Ascending aorta (tissue), 2 donors: ENCODE measurements at places on chromosomes 7 and 10. TPM values are rescaled to one million over a fixed set of nuclear protein-coding genes. Genes with fewer than 3 reads are reported as not detected.

DNA sequence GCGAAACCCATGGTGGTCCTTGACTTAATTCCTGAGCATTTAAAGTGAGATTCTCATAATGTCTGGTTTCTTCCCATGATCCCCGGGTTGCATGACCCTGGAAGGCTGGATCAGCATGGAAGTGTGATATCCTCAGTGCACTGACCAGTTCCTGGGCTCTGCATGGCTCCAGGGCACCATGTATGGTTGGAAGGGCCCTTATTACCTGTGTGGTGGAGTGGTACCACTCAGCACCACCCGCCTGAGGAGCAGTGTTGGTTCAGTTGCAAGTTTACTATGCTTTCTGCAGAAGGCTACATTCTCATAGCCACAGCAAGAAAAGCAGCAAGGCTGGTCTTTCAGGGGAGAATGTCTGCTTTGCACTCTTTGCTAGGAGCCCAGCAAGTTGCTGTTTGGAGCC is 325.7 kb upstream of the MKI67 start:
- H3K27me3 ChIP-seq, result no peaks in the 10 kb centered on the region
- no peak overlapping the region for H3K4me3 ChIP-seq
- no peaks in the 10 kb centered on the region for H3K4me1 ChIP-seq
- H3K27ac ChIP-seq, result no peak overlapping the region

Gene SFTPA1
- not detected for total RNA-seq

Gene ADCY1
- total RNA-seq, result 3.6 TPM

DNA sequence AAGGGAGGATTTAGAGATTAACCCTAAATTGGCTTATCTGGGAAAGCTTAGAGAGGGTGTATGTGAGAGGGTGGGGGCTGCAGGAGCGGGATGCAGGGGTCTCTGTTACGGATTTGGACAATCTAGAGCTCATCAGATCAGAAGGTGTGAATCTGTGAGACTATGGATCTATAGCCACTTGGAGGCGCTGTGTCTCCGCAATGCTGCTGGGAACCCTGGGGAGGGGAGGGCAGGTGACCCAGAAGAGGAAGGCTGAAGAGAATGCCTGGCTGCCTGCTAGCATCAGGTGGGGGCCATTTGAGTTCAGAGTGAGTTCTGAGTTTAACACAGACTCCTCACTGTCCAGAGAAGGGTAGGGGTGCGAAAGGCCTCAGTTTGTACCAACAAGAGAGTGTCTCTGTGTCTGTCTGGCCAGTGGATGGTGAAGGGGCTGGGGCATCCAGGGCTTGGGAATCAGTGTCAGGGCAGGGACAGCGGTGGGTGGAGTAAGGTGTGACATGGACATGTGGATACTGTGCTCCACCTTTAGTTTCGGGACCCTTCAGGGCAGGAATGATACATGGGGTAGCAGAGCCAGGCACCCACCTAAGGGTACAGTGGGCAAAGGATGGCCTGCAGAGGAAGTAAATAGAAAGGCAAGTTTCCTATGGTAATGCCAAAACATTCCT is 187.3 kb upstream of the PRSS58 start:
- H3K27ac ChIP-seq, result no peak overlapping the region
- H3K4me3 ChIP-seq, result no peak overlapping the region
- H3K27me3 ChIP-seq, result no peaks in the 10 kb centered on the region
- H3K4me1 ChIP-seq, result no peaks in the 10 kb centered on the region

Gene CXCL12
- total RNA-seq, result 288 TPM

Gene ASB13
- total RNA-seq, result 15.3 TPM

DNA sequence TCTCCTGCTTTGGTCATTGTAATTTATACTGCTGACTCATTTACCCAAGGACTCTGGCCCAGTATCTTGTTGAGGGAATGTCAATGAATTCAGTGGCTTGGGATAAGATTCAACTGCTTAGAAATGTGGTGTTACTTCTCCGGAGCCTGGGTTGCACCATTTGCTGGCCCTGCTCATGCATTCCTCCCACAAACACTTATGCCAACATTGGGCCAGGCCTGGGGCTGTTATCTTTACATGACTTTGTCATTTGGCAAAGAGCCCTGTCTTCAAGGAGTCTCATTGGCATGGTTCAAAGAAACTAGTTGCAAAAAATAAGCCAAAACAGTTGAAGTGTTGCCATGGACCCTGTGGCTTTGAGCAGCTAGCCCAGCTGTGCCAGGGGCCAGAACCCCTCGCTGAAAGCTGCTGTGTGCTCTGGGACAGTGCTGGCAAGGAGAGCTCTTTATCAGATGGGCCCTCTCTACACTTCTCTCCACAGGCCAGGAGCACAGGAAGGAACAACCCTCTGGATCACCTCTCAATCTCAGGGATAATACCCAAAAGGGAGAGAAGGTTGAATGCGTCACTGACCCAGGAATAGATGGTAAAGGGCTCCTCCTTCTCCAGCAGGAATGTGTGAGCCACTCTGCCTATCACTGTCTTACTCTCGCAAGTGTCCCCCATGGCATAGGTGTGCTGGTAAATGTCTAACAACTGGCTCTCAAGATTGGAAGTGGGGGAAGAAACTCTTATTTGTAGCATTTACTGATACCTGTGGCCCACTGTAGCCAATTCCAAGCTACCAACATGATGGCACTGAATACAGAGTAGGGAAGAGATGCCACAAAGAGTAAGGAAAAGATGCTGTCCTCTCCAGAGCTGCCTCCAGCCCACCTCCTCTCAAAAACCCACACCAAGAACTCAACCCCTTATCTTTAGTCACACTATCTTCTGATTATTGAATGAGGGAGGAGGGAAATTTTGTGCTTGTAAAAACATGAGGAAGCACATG is 23.5 kb upstream of the PDE1C start:
- H3K4me1 ChIP-seq, result peaks cover 13% of the 10 kb centered on the region
- H3K36me3 ChIP-seq, result no peaks in the 10 kb centered on the region
- DNase-seq, result peak; percentile 77
- no peak overlapping the region for H3K27ac ChIP-seq
- no peaks in the 10 kb centered on the region for H3K27me3 ChIP-seq

Gene OPN1SW
- total RNA-seq, result not detected

Gene AZGP1
- not detected for total RNA-seq

DNA sequence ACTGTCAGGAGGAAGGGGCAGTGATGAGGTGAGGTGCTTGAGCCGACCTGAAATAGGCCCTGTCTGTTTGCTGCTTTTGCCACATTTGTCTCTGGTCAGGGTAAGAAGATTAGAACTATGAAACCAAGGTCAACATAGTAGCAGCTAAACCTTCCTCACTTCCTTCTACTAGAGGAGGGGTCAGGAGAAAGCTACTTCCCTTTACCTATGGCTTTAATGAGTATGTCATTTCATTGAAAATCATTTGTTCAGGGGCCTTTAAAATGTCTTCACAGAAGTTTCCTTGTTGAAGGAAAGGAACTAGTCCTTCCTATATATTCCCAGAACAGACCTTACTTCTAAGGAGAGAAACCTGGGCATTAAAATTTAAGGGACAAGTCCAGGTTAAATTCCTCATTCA is 19.0 kb downstream of the HYAL4 start:
- no peaks in the 10 kb centered on the region for H3K27me3 ChIP-seq
- no peaks in the 10 kb centered on the region for H3K36me3 ChIP-seq
- H3K27ac ChIP-seq, result no peak overlapping the region

Gene LRRTM3
- not detected for total RNA-seq

Gene SEMA3D
- total RNA-seq, result 4.5 TPM

Gene FZD1
- 39.1 TPM for total RNA-seq

DNA sequence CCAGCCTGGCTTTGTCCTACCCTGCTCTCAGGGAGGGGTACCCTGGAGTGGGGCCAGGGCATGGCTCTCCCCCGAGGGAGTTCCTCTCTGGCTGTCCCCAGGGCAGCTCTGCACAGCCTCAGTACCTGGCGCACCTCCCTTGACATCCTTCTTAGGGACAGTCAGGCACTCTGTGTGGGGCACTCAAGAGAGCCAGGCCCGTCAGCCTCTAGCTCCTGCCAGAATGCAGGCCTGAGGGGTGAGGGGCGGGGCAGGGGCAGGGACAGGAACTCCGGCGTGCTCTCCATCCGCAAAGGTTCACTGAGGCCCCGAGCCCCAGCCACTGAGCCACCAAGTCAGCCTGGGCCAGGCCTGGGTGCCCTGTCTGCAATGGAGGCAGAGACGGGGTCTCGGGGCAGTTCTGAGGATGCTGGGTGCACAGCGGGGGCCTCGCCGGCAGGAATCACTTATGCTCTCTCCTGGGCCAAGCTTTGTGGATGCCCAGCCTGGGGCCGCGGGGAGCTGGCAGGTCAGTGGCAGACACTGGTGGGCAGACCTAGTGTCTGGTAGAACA is 10.1 kb downstream of the LIMK1 start:
- no peaks in the 10 kb centered on the region for H3K27me3 ChIP-seq
- peak overlapping the region; percentile 66 for H3K4me3 ChIP-seq
- DNase-seq, result no peak
- peak overlapping the region; percentile 80 for H3K27ac ChIP-seq

DNA sequence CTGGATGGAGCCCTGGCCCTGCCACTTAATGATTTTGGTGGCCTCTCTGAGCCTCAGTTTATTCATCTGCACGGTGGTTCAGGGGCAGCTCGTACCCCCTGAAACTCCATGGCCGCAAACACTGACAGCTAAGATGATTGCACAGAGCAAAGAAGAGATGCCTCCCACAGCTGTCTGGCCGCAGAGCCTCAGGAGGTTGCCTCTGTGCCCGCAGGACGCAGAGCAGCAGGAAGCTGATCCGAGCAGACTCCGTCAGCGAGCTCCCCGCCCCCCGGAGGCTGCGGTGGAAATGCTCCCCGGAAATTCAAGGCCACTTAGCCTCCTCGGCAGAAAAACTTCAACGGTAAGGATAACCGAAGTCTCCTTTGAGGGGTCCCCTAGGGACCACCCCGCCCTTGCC is 30.2 kb upstream of the C10orf53 start:
- no peak overlapping the region for H3K27ac ChIP-seq
- H3K4me1 ChIP-seq, result no peaks in the 10 kb centered on the region
- no peaks in the 10 kb centered on the region for H3K27me3 ChIP-seq
- no peaks in the 10 kb centered on the region for H3K36me3 ChIP-seq
- no peak for DNase-seq
- H3K4me3 ChIP-seq, result no peak overlapping the region

DNA sequence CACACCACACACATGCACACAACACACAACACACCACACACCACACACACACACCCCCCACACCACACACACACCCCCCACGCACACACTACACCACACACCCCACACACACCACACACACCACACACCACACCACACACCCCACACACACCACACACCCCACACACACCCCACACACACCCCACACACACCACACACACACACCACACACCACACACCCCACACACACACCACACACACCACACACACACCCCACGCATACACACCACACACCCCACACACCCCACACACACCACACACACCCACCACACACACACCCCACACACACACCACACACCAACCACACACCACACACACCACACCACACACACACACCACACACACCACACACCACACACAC is 16.4 kb downstream of the UCN3 start:
- H3K27me3 ChIP-seq, result no peaks in the 10 kb centered on the region
- DNase-seq, result no peak
- no peak overlapping the region for H3K27ac ChIP-seq
- no peak overlapping the region for H3K4me3 ChIP-seq
